ENCODE measurements at places on chromosomes 7 and 10. TPM values are rescaled to one million over a fixed set of nuclear protein-coding genes. Genes with fewer than 3 reads are reported as not detected.

The PIK3AP1 gene
- 42.6 TPM for total RNA-seq

GRCh38 chr7:31874631-31875386, 187.8 kb downstream of the PPP1R17 start:
- H3K4me3 ChIP-seq, result no peak overlapping the region
- H3K4me1 ChIP-seq, result peaks cover 4% of the 10 kb centered on the region
- H3K27me3 ChIP-seq, result no peaks in the 10 kb centered on the region
- H3K36me3 ChIP-seq, result no peaks in the 10 kb centered on the region
- no peak overlapping the region for H3K27ac ChIP-seq
- no peak for DNase-seq

GRCh38 chr7:21962677-21963076, 17.0 kb upstream of the CDCA7L start:
- H3K27me3 ChIP-seq, result no peaks in the 10 kb centered on the region
- DNase-seq, result no peak
- H3K4me1 ChIP-seq, result no peaks in the 10 kb centered on the region
- H3K4me3 ChIP-seq, result no peak overlapping the region
- no peaks in the 10 kb centered on the region for H3K36me3 ChIP-seq
- no peak overlapping the region for H3K27ac ChIP-seq

GRCh38 chr7:100609958-100610357, 2.4 kb upstream of the MOSPD3 start:
- DNase-seq, result no peak
- H3K4me1 ChIP-seq, result peaks cover 29% of the 10 kb centered on the region
- H3K36me3 ChIP-seq, result no peaks in the 10 kb centered on the region
- no peak overlapping the region for H3K27ac ChIP-seq
- no peaks in the 10 kb centered on the region for H3K27me3 ChIP-seq

- H3K4me1 ChIP-seq, result no peaks in the 10 kb centered on the region
- no peak overlapping the region for H3K4me3 ChIP-seq
- no peak overlapping the region for H3K27ac ChIP-seq
- H3K27me3 ChIP-seq, result no peaks in the 10 kb centered on the region
- H3K36me3 ChIP-seq, result no peaks in the 10 kb centered on the region
Measured at GRCh38 chr7:15309872-15310271, 251.9 kb downstream of the AGMO start.

DNA sequence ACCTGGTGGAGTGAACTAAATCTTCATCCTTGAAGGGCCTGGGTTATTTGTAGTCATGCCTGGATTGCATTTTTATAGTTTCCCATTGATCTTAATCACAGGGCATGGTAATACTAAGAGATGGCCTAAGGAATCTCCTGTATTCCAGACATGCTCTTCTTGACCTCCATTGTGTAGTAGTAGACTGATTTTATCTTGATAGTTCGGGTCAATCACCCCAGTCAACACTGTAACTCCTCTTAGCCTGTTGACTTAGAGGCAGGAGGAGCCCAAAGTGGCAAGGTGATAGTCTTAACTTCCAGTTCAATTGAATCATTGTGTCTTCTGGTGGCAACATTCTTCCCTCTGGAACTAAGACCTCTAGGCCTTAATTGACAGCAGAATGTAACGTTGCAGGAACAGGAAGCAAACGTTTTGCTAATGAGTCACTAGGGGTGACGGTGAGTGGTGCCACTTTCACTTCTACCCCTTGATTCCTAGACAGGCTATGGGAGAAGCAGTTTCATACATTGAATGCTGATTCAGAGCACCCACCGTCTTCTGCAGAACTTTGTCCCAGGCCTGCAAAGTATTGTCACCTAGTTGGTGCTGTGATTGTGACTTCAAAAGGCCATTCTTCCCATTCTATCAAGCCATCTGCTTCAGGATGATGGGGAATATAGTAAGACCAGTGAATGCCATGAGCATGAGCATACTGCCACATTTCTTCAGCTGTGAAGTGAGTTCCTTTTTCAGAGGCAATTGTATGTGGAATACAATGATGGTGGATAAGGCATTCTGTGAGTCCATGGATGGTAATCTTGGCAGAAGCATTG, 24.0 kb upstream of the PAPSS2 start:
- no peak overlapping the region for H3K27ac ChIP-seq
- no peak overlapping the region for H3K4me3 ChIP-seq
- no peaks in the 10 kb centered on the region for H3K4me1 ChIP-seq
- no peaks in the 10 kb centered on the region for H3K27me3 ChIP-seq
- no peak for DNase-seq

The HGF gene
- total RNA-seq, result 1.7 TPM

DNA sequence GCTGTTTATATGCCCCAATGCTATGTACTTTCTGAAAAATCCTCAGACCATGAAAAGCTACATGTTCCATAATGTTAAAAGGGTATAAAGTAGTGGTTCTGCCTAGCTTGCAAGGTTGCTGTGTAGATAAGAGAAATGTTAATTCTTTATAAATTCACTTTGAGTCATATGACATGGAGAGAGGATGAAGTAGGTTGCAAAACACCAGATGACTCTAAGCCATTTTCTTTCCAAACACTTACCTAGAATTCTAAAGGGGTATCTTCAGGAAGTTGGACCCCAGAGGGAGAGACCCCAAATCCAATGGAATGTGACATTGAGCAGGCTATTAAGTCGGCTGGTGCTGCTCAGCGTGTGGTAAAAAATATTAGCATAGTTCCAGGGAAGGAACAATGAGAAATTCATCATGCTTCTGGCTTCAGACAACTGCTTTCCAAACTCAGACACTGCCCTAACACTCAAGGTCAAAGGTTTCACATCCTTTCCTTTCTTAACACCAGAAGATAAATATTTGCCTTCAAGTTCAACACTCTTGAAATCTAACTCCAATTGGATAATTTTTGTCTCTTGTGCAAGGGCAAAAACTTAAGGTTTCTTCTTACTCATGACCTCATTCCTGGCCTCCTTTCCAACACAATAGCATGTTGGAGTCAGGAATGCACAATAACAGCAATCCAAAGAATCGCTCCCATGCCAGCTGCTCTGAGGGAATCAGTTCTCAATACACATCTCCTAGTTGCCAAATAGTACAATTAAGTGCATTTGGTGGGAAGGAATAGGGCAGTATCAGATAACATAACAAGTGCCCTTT, 100.7 kb upstream of the AFAP1L2 start:
- no peak for DNase-seq
- H3K4me1 ChIP-seq, result peaks cover 64% of the 10 kb centered on the region
- peak overlapping the region; percentile 27 for H3K27ac ChIP-seq

DNA sequence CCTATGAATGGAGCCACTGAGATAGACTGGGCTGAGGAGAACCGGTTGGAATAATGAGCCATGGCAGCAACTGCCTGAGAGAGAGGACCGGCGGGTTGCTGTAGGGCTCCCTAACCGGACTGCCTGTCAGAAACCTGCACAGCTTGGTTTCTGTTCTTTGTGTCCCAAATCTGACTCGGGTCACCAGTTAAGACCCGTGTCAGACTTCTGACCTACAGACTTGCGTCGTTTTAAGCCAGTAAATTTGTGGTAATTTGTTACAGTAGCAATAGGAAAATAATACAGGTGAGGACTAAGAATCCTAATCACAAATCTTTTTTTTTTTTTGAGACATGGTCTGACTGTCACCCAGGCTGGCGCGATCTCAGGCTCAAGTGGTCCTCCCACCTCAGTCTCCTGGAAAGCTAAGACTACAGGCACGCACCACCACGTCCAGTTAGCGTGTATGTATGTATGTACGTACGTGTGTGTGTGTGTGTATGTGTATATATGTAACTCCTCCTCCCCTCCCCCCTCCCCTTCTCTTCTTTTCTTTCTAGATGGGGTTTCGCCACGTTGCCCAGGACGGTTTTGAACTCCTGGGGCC, 672 bp upstream of the DDX56 start:
- peak overlapping the region; percentile 74 for H3K4me3 ChIP-seq
- H3K27ac ChIP-seq, result peak overlapping the region; percentile 90
- H3K4me1 ChIP-seq, result peaks cover 26% of the 10 kb centered on the region
- H3K36me3 ChIP-seq, result peaks cover 24% of the 10 kb centered on the region

DNA sequence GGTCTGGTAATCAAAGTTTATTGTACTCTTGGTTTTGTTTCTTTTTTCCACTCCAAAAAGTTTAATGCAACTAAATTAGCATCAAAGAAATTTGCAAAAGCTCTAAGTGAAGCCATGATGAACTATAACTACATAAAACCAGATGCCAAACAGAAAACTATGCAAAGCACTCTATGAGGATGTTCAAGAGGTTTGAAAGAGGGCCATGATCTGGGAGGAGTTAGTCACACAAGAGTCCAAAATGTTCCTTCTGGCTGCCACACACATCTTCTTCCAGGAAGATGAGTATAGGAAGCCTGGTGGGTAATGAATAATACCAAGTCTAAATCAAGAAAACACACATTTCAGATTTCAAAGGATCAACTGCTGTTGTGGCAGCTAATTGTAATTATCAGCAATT, 28.4 kb downstream of the GLI3 start:
- no peaks in the 10 kb centered on the region for H3K36me3 ChIP-seq
- H3K4me3 ChIP-seq, result no peak overlapping the region
- no peaks in the 10 kb centered on the region for H3K4me1 ChIP-seq

DNA sequence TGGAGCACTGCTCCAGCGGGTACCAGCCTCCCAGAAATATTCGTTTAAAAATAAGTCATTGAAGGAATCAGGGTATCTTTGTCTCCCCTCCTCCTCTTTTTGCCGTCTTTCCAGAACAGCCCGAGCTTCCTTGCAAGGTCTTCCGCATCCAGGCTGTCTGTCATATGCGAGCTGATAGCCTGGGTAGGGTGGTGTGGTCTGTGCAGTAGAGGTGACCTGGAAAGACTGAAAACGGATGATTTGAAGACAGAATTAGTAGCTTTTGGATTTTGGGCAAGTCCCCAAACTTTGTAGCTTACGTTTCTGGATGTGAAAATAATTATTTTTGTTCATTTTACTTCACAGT, 480 bp downstream of the VPS50 start:
- no peaks in the 10 kb centered on the region for H3K36me3 ChIP-seq
- peak overlapping the region; percentile 61 for H3K4me3 ChIP-seq
- H3K27me3 ChIP-seq, result no peaks in the 10 kb centered on the region
- H3K27ac ChIP-seq, result peak overlapping the region; percentile 80

DNA sequence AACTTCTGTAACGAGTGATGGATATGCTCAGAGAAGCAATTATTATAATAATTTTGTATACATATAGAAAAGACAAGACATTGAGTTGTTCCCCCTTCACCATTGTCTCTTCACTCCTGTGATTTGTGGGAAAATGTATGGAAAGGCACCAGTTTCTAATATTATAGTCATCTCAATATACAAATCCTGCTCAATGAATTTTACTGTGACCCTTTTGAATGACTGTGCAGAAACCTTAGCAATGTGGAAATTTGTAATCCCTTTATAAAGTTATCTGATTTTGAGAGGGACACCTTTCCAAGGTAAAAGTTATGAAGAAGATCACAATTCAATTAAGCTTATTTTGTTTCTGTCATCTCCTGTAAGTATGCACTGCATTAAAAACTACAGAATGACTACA, 74.3 kb upstream of the DKK1 start:
- no peak for DNase-seq
- H3K4me3 ChIP-seq, result no peak overlapping the region
- no peaks in the 10 kb centered on the region for H3K27me3 ChIP-seq
- H3K27ac ChIP-seq, result no peak overlapping the region
- H3K36me3 ChIP-seq, result no peaks in the 10 kb centered on the region

GRCh38 chr10:30705101-30705624, 75.6 kb upstream of the LYZL2 start:
- DNase-seq, result peak; percentile 25
- no peaks in the 10 kb centered on the region for H3K4me1 ChIP-seq
- H3K36me3 ChIP-seq, result no peaks in the 10 kb centered on the region
- peak overlapping the region; percentile 52 for H3K27ac ChIP-seq
- H3K27me3 ChIP-seq, result no peaks in the 10 kb centered on the region

GRCh38 chr7:35799846-35800717, 775 bp upstream of the SEPTIN7 start:
- no peaks in the 10 kb centered on the region for H3K36me3 ChIP-seq
- H3K4me1 ChIP-seq, result peaks cover 7% of the 10 kb centered on the region
- H3K27ac ChIP-seq, result peak overlapping the region; percentile 98

DNA sequence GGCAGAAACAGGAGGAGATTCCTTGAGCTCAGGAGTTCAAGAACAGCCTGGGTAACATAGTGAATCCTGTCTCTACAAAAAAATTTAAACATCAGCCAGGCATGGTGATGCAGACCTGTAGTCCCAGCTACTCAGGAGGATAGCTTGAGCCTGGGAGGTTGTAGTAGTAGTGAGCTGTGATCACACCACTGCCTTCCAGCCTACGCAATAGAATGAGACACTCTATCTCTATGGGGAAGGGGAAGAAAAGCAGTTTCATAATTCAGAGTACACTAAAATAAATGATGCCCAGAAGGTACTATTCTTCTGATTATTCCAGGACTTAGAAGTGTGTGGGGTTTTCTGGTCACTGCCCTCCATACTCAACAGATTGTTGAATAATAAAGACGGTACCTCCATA, 177.3 kb downstream of the KMT2E start:
- no peak overlapping the region for H3K4me3 ChIP-seq
- H3K27ac ChIP-seq, result no peak overlapping the region
- no peak for DNase-seq

GRCh38 chr10:126090911-126091728, 194.8 kb downstream of the FANK1 start:
- H3K27me3 ChIP-seq, result no peaks in the 10 kb centered on the region
- no peaks in the 10 kb centered on the region for H3K36me3 ChIP-seq
- H3K27ac ChIP-seq, result no peak overlapping the region
- no peak overlapping the region for H3K4me3 ChIP-seq

The SLC26A5 gene
- total RNA-seq, result 0.27 TPM

GRCh38 chr10:95275726-95276366, 15.0 kb downstream of the PDLIM1 start:
- peaks cover under 1% of the 10 kb centered on the region for H3K36me3 ChIP-seq
- peaks cover 83% of the 10 kb centered on the region for H3K4me1 ChIP-seq
- no peak for DNase-seq
- H3K27ac ChIP-seq, result peak overlapping the region; percentile 99
- no peaks in the 10 kb centered on the region for H3K27me3 ChIP-seq

GRCh38 chr10:95998255-95998784, 45.1 kb upstream of the CCNJ start:
- no peak for DNase-seq
- no peaks in the 10 kb centered on the region for H3K36me3 ChIP-seq

GRCh38 chr7:8371742-8372141, 61.7 kb upstream of the NXPH1 start:
- H3K27me3 ChIP-seq, result no peaks in the 10 kb centered on the region
- DNase-seq, result no peak
- H3K4me1 ChIP-seq, result no peaks in the 10 kb centered on the region
- no peak overlapping the region for H3K27ac ChIP-seq
- H3K4me3 ChIP-seq, result no peak overlapping the region

DNA sequence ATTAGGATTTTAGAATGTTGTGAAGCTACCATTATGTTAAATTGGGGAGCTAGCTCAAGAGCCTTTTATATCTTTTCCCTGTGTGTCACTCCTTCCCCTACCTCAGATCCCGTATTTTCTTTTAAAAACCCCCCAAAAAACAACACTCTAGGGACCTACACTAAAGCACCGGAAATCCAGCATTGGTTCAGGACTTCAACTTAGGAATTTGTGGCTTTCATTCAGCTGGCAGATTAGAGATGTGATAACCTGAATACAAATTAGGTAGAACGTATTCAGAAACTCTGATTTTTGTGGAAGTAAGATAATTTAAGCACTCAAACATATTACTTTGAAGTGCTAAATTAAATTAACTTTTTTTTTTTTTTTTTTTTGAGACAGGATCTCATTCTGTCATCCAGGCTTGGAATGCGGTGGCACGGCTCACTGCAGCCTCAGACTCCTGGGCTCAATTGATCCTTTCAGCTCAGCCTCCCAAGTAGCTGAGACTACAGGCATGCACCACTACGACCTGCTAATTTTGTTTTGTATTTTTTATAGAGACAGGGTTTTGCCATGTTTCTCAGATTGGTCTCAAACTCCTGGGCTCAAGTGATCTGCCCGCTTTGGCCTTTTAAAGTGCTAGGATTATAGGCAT, 6.8 kb downstream of the TBC1D12 start:
- H3K36me3 ChIP-seq, result no peaks in the 10 kb centered on the region
- H3K27ac ChIP-seq, result no peak overlapping the region
- no peaks in the 10 kb centered on the region for H3K27me3 ChIP-seq
- H3K4me1 ChIP-seq, result peaks cover 64% of the 10 kb centered on the region
- no peak overlapping the region for H3K4me3 ChIP-seq
